ENCODE measurements at places on chromosomes 6 and 20.

DNA sequence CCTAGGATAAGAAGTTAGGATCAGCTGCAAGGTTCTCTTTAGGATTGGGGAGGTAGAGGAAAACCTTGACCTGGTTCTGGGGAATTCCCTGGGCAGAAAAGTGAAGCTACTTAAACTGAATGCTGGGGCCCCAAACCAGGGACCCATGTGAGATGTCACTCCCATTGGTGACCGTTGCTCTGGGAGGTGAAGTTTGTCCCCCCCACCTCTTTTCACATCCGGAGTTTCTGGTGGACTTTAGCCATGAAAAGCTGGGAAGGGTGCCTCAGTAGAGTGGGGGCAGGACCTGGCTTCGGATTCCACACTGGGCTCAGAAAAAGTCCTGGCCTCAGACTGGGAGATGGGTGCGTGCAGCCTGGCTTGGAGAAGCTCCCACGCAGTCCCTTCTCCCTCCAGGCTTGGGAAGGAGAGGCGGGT, 13.2 kb downstream of the TJAP1 start:
- DNase-seq = no peak

DNA sequence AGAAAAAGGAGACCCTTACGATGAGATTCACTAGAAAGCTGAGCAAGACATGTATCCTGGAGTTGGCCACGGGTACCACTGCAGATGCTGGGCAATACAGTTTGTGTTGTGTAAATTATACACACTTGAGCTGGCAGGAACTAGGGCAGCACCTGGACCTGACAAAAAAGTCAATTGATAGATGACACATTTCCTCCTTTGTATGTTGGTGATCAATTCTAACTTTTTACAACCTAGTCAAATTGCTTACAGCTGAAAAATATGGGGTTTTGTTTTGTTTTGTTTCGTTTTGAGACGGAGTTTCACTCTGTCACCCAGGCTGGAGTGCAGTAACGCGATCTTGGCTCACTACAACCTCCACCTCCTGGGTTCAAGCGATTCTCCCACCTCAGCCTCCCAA, 108.9 kb downstream of the UST start:
- no peak for DNase-seq

DNA sequence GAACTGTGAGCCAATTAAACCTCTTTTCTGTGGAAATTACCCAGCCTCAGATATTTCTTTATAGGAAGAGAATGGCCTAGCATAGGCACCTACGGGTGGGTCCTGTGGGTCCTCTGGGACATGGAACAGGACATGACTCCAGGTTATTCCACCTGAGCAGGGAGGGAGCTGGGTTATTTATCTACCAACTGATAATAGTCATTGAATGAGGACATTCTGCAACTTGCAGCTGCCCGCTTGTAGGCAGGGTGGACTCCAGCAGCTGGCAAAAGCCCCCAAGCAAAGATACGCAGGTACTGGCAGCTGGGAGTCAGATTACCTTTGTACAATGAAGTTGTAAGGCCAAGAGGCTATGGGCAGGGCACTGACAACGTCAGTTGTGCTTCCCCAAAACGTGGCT, 1.4 kb upstream of the BANF2 start:
- DNase-seq = no peak

DNA sequence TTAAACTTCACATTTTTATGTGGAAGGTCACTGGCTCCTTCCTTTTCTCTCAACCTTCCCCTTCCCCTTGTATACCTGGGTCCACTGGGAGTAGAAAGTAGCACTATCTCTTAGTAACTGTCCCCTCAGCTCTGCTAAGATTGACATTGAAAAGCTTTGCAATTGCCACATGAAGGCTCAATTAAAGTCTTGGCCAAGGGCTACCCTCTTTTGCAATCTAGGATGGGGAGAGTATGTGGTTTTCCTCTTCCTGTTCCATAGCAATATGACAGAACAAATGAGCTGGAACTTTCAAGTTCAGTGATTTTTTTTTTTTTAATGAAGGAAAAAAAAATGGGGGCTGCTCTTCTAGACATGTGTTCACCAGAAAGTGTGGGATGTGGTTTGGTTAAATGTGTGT, 37.1 kb downstream of the PROKR2 start:
- DNase-seq = no peak

DNA sequence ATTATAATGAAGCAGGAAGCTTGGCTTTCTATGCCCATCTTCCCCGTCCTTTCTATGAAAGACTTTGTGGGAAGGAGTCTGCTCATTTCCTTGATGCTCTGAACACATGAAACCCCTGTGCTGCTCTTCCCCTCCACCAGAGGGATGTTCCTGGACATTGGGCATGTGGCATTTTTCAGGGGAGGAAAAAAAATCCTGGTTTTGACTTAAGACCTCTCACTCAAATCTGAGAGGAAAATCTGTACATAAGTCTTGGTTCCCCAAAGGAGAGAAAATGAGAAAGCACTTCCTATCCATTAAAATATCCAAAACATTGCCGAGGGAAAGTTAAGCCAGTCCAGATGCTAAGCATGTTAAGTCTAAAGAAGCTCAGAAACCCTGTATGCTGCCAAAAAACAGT, 393.0 kb downstream of the PAX1 start:
- DNase-seq = no peak

DNA sequence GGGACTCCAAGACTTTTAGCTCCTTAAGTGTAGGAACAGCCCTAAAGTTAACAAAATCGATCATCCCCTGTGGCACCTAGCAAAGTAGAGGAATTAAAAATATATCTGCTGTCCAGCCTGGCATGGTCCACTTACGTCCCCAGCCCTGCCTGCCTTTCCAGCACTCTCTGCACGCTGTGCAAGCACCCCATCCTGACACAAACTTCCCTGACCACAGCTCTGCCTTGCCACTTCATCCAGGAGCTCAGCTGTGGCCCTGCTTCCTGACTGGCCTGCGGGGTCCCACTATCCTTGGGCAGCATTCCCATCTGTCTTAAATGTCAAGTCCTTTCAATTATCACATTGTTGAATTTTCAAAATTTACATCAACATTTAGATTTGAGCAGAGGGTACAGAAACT, 39.0 kb downstream of the BLOC1S5 start:
- DNase-seq = no peak

GRCh38 chr6:130032758-130033340, 14.5 kb downstream of the L3MBTL3 start:
- no peak for DNase-seq

DNA sequence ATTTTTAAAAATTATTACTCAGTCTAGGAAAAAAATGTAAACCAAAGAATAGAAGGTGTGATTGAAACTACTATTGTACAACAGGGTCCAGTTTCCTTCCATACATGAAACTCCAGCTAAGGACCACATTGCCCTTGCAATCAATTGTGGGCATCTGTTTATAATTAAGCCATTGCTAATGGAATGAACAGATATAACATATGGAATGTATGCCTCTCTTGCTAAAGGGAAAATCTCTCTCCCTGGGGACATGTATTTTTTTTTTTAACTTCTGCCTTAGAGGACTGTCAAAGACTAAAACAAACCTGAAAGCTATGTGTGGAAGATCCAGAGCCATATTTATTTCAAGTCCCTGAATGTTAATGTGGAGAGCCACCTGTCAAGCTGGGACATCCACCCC, 336.8 kb upstream of the MANEA start:
- no peak for DNase-seq

DNA sequence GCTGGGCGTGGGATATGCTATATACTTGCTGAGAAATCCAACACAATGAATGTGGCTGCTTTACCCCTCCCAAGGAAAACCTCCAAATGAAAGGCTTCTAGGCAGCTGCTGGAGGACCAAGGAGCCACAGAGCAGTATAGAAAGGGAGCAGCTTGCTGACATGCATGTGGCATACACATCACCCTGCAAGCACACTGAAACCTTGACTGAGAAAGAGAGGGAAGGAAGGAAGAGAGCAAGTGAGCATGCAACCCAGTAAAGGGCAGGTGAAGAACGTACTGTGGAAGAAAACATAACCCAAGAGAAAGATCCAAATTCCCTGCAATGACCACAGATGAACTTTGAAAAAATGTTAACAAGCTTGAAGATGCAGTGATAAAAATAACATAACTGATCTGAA, 543.0 kb downstream of the KIF16B start:
- no peak for DNase-seq

- no peak for DNase-seq
Measured at GRCh38 chr6:146287691-146288369, 255.8 kb upstream of the RAB32 start.

DNA sequence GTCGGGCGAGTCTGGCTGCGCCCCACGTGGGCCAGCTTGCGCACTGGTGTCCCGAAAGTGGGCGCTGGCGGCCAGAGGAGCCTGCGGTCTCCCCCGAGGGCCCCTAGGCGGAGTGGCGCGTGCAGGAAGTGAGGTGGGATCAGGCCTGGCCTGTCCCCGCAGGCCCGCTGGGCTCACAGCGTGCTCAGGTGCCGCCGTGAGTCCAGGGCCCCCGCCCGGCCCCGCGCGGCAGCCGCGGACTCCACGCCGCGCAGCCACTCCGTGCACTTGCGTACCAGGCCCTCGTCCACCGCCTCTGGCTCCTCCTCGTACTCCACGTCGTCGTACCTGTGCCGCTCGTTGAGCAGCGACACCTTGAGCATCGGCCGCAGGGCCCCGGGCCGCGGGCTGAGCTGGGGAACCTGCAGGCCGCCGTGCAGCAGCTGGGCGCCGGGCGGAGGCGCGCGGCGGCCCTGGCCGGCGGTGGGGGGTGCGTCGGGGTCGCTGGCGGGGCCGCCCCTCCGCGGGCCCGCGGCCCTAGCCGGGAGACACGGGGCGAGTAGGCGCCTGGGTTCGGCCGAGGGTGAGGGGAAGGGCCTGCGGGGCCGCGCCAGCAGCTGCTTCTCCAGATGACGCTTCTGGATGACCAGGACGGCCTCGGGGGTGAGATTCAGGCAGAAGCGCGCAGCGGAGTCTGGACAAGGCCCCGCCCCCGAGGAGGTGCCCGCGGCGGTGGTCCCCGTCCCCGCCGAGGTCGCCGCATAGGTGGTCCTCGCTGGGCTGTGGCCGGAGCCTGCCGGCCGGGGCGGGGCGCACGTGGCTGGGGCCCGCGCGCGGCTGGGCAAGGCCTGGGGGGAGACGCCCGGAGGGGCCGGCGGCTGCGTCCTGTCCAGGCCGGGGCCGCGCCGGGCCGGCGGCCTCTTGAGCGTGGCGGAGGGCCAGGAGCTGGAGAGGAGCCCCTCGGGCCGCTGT, 835 bp downstream of the PRR18 start:
- DNase-seq = no peak

- no peak for DNase-seq
Measured at GRCh38 chr6:42049116-42049809, 1.1 kb upstream of the TAF8 start.

- no peak for DNase-seq
Measured at GRCh38 chr6:29953001-29953441, 10.7 kb downstream of the HLA-A start.

GRCh38 chr6:72322771-72323170, 299.1 kb upstream of the KCNQ5 start:
- no peak for DNase-seq

DNA sequence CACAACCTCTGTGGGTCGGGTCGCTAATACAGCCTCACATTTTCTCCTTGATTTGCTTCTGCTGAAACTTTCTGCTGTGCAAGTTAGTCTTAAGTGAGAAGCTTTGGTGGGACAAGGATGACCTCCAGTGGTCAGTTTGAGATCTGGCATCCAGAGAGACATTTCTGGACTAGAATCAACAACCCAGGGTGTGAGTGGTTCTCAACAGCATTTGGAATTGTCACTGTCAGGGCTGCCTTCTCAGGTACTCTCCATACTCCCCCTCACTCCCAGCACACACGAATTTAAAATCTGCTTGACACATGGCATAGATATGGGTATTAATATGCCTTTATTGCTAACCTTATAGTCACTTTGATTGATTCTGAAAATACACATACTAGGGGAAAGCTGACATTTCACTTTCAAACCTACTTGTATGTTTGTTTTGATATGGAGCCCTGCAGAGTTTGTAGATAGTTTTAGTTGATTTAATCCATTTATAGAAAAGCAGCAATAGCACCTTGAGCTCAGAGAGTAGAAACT, 13.2 kb downstream of the OTOR start:
- peak; percentile 31 for DNase-seq

DNA sequence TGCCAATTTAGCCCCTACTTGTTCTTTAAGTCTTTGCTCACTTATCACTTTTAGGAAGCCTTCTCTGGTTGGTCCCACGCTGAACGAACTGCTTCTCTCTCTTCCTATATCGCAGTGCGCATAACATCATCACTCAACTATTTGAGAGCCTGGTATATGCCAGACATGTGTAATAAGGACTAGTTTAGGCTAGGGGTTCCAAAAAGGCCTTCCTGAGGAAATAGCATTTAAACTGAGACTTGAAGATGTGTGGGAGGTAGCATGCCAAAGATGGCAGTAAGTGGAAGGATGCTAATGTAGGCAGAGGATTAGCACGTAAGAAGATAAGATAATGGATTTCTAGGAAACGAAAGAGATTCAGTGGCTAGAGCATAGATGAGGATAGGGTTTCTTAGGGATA, 4.8 kb downstream of the CCDC28A start:
- DNase-seq = no peak

GRCh38 chr6:121205569-121205968, 128.7 kb downstream of the TBC1D32 start:
- DNase-seq = no peak

DNA sequence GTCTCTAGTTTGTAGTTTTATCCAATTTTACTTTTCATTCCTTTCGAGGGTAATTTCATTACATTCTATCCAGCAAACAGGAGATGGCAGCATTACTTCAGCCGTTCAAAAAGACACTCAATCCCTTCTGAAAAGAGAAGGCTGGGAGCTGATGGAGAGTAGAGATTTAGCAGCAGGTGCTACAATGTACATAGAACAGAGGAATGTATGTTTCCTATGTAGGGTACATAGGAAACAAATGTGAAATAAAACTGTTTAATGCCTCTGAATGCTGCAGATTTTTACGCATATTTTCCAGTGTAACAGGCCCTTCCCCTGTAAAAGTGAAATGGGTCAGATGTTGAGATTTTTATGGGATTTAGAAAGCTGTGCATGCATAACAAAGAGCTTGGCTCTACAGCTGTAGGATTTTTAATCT, 16.0 kb downstream of the RPS12 start:
- no peak for DNase-seq

GRCh38 chr20:13029687-13030375, 21.1 kb downstream of the SPTLC3 start:
- peak; percentile 20 for DNase-seq

GRCh38 chr20:8489094-8489883, 357.2 kb downstream of the PLCB1 start:
- no peak for DNase-seq

GRCh38 chr6:78188891-78189290, 536.1 kb downstream of the MEI4 start:
- DNase-seq = no peak

- DNase-seq = no peak
Measured at GRCh38 chr6:14095437-14095836, 22.1 kb upstream of the CD83 start.

DNA sequence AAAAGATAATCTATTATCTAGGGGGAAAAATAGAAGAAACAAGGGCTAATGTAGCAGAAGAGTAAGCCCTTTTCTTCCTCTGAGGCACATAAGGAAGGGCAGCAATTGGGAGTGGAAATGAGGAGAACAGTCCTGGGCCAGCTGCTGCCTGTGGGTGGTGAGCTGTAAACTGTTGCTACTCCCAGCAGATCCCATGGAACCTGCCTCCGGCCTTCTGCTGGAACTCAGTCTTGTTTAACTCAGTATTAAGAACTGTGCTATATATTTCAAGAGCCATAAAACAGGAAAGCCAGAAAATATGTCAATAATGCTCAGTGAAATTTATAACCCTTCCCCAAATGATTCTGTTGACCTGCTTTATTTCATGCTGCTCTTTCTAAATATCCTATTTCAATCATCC, 464.2 kb downstream of the COL12A1 start:
- no peak for DNase-seq

All from stimulated activated CD4-positive, alpha-beta T cell treated with anti-CD3 and anti-CD28 coated beads, Interleukin-1b, Interleukin-23, amount 100 ng/mL, for 48 hours (primary cell).